ENCODE measurements at places on chromosomes 3 and 15.

GRCh38 chr3:123092243-123092642, 25.4 kb downstream of the PDIA5 start:
- no peak for DNase-seq

DNA sequence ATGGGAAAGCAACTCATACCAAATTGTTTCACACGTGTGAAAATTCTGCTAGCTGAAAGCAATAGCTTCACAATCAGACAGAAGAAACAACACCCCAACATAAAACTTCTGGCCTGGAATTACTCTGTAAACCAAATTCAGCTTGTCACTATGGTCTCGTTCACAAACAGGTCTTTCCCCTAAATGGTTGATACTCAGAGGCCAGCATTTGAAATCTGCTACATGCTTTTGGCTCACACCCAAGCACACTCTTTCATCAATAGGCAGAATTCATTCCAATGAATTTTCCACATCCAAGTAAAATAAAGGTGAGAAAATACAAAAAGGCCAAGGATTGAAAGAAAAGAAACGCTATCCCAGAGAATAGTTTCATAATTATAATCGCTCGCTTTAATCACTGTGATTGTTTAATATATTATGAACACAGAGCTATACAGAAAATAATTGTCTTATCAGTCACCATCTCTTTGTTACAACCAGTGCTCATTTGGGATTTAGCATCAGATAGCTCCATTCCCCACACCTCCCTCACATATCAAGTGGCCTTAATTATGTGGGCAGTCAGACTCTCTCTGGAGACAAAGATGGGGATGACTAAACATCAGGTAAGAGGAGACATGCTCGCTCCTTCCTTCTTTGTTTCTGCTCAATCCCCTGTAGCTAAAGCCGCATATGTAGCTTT, 503.8 kb upstream of the ARRDC4 start:
- no peak for DNase-seq

GRCh38 chr3:70963431-70964275, 619.9 kb downstream of the FOXP1 start:
- DNase-seq: no peak

- DNase-seq: no peak
These were observed 790.5 kb downstream of the DIPK2A start for GRCh38 chr3:144762091-144762490.

DNA sequence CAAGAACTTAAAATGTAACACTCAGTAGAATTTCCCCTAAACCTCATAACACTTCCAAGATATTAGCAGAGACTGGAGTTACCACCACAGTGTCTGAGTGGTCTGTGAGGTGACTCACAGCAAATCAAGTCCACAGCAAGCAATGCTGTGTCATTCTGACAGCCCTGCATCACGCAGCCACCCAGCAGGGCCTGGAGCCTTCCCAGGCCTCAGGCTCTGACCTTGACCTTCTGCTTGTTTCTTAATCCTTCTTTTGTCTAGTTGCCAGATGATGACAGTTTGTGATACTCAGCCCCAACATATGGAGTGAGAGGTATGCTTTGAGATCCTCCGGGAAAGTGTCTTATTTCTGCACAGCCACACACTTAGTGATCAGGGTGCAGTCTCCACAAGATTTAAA, 82.5 kb downstream of the TOP2B start:
- DNase-seq: no peak

DNA sequence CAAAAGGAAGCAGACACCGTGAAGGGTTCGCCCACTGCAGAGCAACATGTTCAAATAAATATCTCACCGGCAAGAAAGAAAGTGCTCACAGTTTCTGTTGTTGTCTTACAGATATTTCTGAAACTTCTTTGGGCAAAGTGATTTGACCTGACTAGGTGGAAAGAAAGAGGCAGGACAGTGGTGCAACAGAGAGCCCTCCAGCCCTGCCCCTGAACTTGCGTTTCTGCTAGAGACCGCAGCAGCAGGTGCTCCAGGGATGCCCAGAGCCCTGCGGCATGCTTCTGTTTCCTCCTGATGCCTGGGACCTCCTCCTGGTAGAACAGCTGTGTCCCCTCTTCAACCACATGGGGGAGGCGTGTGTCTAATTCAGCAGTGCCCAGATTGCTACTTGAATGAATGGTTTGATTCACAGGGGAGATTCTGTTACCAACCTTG, 123.4 kb downstream of the ATP10A start:
- peak; percentile 40 for DNase-seq

DNA sequence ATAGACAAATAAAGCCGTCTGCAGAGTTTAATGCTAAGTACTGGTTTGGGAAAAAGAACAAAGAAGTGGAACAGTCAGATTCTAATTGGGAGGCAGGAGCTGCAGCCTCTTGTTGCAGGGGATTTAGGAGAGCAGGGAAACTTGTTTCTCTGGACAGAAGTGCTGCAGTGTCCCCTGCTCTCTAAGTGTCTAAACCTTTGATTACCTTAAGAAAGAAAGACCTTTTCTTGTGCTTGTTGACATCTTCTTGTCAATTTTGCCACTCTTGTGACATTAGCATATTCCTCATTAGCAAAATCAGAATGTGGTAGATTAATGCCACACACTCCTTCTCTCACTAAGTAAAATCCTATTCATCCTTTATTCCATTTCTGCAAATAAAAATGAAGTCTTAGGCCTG, 38.8 kb downstream of the TRAT1 start:
- no peak for DNase-seq

DNA sequence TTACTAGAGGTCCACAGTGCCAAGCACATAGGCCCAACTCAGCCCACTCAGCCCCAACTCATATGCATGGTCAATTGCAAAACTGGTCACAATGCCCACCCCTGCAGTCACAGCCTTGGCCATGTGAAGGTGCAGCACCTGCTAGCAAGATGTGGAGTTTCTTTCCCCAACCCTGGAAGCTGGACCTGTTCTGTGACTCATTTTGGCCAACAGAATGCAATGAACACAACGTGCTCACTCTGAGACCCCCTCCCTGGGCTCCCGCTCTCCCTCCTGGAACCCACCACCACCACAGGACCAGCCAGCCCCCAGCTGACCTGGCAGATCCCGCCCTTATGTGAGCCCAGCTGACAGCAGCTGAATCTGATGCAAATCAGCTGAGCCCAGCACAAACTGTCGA, 34.4 kb downstream of the ALDH1L1 start:
- DNase-seq: no peak

- no peak for DNase-seq
These were observed 1272.9 kb downstream of the ROBO1 start for GRCh38 chr3:78494851-78495250.

GRCh38 chr15:90126596-90127435, 24.5 kb upstream of the IDH2 start:
- DNase-seq: no peak

GRCh38 chr3:163768048-163768447, 1310.2 kb downstream of the SI start:
- DNase-seq: no peak

DNA sequence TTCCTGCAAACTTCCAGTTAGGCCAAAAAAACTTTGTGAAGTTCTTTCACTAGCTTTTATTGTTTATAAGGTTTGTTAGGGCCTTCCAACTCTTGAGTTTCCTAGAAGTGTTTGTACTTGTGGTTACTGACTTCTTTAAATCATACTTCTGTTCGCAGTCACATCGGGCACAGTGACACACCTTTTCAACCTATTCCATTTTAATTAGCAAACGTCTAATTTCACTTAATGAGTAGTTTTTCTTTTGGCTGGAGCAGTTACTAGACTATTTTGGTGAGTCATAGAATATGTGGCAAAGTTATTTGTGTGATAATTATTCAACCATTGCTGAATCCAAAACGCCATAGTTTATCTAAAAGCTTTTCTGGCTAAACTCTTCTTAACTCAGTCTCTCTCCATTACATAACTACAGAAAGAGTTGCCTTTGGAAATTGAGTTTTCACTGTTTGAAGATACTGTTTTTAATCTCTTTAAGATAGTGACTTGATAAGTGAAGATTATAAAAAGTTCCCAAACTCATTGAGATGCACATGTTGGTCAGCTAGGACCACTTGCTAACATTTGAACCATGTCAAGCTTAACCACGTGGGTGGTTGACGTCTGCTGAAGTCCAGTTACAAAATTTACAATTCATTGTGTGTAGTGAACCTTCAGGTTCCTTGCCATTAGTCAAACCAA, 21.5 kb downstream of the CNOT10 start:
- no peak for DNase-seq

GRCh38 chr15:66172324-66172980, 81.1 kb downstream of the MEGF11 start:
- DNase-seq: no peak

- DNase-seq: no peak
These were observed 199.1 kb downstream of the LRRN1 start for GRCh38 chr3:3998140-3998922.

DNA sequence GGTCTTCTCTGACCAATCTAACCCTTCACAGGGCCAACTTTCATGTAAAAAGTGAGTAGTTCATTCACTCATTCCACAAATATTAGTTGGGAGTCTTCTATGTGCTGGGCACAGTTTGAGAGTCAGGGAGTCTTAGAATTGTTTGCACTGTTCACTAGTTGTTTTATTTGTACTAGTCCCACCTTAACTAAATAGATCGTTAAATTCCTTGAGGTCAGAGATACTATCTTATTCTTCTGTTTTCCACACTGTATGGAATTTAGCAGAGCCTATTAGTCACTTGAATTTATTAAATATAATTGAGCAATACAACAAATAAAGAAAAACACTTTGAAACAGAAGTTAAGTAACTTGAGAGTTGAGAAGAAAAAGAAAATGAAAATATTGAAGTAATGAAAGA, 40.8 kb upstream of the SPTSSB start:
- no peak for DNase-seq

Data from naive B cell (primary cell).